ENCODE measurements at places on chromosomes 6 and 20.

GRCh38 chr6:12350644-12351170, 60.5 kb downstream of the EDN1 start:
- no peak for DNase-seq

GRCh38 chr20:20668639-20669038, 43.8 kb downstream of the RALGAPA2 start:
- DNase-seq = no peak

DNA sequence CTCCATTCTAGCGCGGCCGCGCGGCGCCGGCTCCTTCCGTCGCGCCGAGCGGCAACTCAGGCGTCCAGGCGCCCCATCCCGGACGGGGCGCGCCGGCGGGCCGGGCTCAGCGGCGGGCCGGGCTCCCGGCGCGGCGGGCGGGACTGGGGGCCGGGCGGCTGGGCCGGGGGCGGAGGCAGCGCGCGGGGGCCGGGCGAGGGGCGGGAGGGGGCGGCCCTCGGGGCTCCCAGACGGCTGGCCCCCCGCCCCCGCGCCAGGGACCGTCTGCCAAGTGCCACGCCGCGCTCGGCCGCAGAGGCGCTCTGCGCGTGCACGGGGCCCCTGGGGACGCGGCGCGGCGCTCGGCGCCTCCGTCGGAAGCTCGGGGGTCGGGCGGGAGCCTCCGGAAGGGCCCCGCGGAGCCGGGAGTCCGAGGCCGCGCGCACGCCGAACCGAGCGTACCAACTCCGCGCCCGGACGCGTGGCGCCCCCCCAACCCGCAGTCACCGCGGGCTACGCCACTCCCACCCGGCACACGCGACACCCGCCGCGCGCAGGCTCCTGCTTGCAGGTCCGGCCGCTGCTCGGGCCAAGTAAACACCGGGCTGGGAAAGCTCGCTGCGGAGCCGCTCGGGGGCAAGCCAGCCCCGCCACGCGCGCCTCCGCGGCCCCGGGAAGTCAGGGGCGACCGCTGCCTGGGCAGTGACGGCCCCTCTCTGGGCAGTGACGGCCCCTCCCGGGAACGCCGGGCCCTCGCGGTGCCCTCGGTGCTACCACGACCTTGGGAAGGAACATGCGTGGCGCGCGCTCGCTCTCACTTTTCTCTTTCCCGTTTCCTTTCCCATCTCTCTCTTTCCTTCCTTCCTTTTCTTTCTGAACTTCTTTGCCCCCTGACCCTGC, at the start of gene PREX1:
Gene PREX1 (minus strand): TSS at position 145 of the 879 bp plus-strand sequence. CDS start 139 bp downstream, at position 6.
- peak; percentile 96 for DNase-seq

- no peak for DNase-seq
These were observed 189.0 kb downstream of the ANKRD60 start for GRCh38 chr20:58039274-58040092.

GRCh38 chr6:164208371-164208770, 793.9 kb downstream of the QKI start:
- no peak for DNase-seq

GRCh38 chr6:128713461-128713860, 169.5 kb upstream of the LAMA2 start:
- no peak for DNase-seq

GRCh38 chr6:33587529-33587928, 7.5 kb upstream of the BAK1 start:
- no peak for DNase-seq

DNA sequence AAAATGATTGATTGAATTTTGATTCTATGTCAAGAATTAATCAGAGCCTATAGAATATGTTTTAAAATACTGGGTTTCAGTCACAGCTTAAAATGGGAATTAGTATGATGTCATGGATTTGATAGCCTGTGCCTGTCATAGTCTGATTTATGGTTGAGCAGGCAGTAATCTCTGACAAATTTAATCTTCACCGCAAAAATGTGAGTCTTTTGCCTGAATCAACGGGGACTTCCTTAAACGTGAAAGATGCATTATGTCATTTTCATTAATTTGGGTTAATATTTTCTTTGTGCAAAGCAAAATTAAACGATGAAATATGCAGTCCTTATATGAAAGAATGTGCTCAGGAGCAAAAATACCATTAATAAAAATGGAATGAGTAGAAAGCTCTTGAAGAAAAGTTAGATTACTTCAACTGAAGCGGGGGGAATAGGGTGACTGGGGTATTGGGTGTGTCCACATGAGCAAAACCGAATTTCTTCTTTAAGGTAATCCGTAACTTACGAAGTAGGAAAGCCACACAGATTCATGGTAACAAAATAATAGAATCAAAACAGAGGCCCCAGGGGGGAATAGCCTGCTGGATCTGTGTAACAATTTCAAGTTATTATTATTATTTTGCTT, 339.6 kb upstream of the NOX3 start:
- no peak for DNase-seq

DNA sequence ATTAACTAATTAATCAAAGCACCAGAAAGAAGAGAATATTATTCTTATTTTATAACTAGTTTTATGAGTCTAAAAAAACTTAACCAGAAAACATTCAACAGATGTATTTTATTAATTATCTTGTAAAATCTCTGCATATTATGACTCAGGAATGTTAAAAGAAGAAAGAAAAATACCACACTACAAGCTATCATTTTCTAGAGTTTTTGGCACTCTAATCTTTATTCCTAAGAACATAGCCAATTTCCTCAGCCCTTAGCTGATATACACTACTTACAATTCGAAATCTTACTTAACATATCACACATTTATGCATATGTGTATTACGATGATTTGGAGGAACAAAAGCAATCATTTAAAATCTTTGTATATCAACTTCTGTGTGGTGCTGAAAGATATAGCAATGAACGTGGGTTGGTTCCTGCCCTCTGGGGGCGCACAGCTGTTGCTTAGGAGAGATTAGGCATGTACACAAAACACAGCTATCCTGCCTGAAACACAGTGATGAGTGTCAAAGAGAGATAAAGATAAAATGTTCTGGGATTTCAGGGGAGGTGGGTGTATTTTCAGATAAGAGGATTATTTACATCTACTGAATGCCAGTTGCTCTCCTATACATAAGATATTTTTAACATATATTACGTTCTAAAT, 404.5 kb downstream of the SYNE1 start:
- no peak for DNase-seq

DNA sequence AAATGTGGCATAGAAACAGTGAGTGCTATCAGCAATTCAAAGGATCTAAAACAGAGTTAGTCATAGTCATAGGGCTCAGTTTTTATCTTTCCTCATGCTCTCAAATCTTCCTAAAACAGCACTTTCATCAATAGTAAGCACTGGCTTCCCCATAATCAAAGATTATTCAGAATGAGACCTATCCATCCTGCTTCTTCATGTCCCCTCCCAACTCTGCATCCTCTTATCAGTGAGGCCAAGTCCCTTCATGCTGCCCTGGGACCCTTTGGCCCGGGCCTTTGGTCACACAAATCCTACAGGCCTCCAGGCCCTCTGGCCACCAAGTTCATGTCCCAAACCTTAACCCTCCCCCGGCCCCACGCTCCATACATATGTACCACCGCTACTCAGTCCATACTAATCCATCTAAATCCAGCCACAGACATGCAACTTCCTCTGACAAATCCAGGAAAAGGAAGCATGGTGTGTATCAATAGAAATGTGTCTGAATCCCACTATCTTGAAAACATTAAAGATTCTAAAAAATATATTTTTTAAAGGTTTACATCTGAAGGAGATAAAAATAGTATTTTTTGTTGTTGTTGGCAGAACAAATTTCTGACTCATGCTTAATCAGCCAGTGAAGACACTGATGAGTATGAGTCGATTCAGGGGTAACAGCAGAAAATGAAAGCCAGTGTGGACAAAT, 143.5 kb downstream of the PDE7B start:
- no peak for DNase-seq

GRCh38 chr6:125041740-125042459, 79.7 kb downstream of the RNF217 start:
- no peak for DNase-seq

DNA sequence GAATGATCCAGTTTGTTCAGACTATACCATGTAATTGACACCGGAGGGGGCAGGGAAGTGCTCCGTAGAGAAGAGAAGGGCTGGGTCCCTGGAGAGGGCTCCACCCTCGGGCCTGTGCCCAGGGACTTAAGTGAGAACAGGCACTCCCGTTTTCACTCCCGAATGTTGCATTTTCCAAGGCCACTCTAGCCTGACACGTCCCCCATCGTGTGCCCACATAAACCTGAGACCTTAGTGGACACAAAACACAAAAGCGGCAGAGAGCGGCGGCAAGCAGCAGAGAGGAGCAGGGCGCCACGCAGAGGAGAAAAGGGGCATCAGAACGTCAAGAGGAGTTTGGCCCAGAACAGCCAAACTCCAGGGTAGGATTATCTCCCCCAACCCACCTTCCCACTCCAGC, 1405.1 kb downstream of the GRIK2 start:
- DNase-seq = no peak

GRCh38 chr6:43746071-43746470, 23.9 kb upstream of the VEGFA start:
- DNase-seq = no peak

DNA sequence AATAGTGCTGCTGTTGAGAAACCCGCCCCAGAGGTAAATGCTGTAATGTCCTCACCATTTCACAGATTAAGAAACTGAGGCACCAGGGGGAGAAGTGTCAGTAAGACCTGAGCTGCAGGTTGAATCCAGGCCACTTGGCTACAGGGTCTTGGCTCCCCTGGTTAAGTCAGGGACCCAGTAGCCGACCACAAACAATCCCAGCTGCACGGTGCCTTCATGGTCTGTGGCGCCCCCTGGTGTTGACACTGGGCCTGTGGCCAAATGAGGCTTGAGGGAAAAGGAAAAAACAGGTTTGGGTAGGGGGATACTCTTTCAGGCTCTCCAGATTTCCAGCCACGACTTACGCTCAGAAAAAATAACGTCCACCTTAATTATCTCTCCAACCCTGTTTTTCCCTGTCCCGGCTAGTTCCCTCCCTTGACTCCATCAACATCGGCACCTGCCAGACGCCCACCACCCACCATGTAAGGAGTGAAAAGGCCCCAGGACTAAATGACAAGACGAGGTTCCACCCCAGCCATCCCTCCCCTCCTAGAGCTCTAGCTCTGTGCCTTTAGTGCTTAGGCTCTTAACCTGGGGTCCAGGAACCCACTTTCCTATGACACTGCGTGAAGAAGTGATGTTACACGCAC, 47.7 kb upstream of the POLR1H start:
- DNase-seq = peak; percentile 36

GRCh38 chr6:151663559-151663958, 143.9 kb upstream of the ESR1 start:
- no peak for DNase-seq

DNA sequence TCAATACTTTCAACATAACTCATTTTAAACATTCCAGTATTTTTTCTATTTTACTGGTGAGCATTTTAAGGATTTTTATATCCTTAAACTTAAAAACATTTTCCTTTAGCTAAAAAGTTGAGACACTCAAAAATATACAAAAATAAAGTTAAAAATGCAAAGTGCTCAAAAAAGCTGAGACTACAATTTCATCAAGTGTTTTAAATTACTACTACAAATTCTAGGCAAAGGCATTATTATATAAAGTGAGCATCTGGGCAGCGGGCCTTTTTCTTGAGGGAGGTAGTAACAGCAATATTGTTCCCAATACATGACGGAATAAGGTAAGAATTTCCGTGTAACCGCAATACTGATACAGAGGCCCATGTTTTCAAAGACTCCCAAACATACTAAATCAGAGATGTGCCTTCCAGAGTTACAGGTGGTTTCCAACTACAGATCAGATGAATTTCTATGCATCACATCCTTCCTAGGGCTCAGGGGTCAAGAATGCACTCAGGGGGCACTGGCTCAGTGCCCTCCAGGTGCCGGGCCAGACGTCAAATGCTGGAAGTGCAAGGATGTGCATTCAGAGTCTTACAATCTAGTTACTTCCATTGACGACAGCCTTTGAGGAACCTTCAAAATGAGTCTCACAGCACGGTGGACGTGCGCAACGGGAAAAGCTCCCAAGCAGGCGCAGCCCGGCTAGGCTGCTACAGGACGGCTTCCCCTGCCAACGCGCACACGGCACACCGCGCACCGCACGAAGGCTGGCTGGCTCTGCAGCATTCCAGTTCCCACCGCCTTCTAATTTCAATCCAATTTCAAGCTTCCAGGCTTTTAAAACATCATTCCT, 1.7 kb downstream of the PHF10 start:
- peak; percentile 52 for DNase-seq

DNA sequence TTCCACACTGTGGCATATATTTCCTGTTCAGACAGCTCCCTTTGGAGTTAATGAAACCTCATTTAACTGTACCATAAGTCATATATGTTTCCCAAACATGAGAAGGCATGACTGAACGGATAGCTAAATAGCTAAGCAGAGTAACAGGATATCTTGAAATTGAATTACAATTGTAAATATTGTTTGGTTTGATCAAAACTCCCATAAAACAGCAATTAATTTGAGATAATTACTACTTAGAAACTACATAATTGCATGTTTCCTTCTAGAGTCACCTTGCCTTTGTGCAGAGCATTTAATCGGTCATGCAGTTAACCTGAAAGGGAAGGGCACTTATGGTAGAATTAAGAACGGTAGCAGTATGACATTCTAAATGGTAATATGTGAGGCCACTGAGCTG, 179.0 kb upstream of the MAP3K7 start:
- no peak for DNase-seq

- DNase-seq = no peak
These were observed 75.3 kb upstream of the JAG1 start for GRCh38 chr20:10749084-10749483.

DNA sequence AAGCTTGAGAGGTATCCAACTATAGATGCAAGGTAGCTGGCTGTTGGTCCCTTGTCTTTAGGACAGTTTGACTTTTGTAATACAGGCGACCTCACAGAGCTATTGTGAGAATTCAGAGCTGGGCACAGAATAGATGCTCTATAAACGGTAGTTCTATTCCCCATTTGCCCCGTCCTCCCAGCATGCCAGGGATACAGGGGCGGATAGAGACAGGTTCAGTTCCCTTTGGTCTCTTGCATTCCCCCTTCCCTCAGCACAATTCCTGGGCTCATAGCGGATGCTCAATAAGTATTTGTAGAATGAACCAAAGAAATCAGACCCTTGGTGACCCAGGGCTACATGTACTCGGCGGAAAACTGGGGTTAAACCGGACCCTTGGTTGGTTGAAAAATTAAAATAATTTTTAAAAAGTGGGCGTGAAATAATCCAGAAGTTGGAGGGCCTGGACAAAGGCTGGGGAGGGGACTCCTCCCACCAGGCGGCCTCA, 707 bp upstream of the TOP1 start:
- no peak for DNase-seq

- DNase-seq = no peak
These were observed 1008.3 kb downstream of the KIF16B start for GRCh38 chr20:15564981-15565380.
